ENCODE measurements at places on chromosomes 3 and 15.

DNA sequence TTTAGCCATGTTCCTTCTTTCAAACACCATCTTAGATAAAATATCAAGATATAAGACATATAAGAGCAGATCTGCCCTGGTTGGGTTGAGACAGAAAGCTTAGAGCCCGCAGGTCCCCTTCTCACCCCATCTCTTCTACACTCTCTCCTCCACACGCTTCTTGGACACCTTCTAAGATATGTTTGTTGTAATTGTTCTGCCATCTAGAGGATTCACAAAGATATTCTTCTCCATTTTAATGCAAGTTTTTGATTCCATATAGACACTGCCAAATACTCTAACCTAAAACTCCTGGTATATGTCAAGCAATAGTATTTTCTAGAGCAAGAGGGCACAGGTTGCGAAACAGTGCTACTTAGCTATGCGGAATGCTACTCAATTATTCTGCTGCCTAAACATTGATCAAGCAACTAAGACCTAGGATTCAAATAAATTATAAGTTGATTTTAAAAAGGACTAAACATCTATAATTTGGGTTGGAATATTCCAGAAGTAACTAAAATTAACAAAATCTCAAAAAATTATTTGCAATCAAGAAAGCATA, 6.8 kb downstream of the CHRM5 start:
- no peak overlapping the region for H3K4me3 ChIP-seq
- no peaks in the 10 kb centered on the region for H3K36me3 ChIP-seq
- DNase-seq: no peak
- no peak overlapping the region for H3K27ac ChIP-seq
- H3K27me3 ChIP-seq: no peaks in the 10 kb centered on the region

GRCh38 chr3:157581371-157581770, 78.2 kb upstream of the VEPH1 start:
- H3K36me3 ChIP-seq: no peaks in the 10 kb centered on the region
- H3K27ac ChIP-seq: no peak overlapping the region
- no peak overlapping the region for H3K4me3 ChIP-seq
- H3K27me3 ChIP-seq: no peaks in the 10 kb centered on the region

DNA sequence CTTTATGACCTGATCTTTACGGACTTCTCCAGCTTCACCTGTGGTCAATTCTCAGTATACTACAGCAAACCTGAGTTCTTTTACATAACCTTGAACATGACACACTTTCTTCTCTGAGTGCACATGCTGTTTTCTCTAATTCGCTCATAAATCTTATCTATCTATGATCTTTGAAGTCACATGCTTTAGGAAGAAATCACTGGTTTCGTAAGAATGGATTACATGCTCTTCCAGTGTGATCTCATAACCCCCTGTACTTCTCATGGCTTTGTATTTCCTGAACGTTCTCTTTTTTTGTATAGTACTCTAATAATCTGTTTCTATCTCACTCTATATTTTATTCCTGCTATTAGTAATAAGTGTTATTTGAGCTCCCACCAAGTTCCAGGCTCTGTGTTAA, 1165.2 kb downstream of the TBL1XR1 start:
- no peak overlapping the region for H3K27ac ChIP-seq
- H3K4me1 ChIP-seq: no peaks in the 10 kb centered on the region
- H3K4me3 ChIP-seq: no peak overlapping the region
- no peaks in the 10 kb centered on the region for H3K36me3 ChIP-seq
- DNase-seq: no peak
- H3K27me3 ChIP-seq: no peaks in the 10 kb centered on the region

DNA sequence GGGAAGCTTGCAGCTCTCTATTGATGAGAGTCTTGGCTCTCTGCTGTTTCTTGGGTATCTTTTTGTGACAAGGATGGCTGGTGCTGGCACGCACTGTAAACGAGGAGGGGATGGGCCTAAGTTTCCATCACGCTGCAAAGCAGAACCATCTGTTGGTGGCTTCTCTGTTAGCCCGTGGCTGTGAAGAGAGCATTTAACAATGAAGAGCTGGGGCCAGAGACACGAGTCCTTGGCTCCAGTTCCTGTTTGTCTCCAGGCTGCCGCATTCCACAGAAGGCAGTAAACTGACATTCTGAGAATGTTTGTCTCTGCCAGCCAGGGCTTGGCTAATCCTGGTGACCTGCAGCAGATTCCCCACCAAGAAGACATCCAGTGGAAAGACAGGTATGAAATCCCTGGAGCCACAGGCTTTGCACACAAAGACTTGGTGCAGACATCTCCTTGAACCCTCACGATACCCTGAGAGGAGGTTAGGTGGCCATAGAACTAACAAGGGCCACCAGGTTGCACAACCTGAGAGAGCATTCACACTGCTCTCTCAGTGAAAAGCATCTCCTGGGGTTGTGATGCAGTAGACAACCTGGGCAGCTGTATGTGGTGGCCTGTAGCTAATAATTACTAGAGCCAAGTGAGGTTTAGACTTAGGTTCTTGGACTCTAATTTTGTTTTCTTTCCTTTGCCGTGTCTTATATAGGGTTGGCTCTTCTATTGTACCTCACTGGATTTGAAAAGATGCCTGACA, 130.9 kb downstream of the ASB7 start:
- H3K4me1 ChIP-seq: no peaks in the 10 kb centered on the region
- no peaks in the 10 kb centered on the region for H3K36me3 ChIP-seq
- no peak for DNase-seq

- no peaks in the 10 kb centered on the region for H3K36me3 ChIP-seq
- DNase-seq: peak; percentile 2
- no peak overlapping the region for H3K27ac ChIP-seq
- H3K4me1 ChIP-seq: no peaks in the 10 kb centered on the region
- H3K27me3 ChIP-seq: no peaks in the 10 kb centered on the region
These were observed 1.7 kb downstream of the LRRC2 start for GRCh38 chr3:46564190-46565021.

Data from DND-41 (cell line).